ENCODE measurements at places on chromosomes 6 and 20. TPM values are rescaled to one million over a fixed set of nuclear protein-coding genes. Genes with fewer than 3 reads are reported as not detected.

The PLCB4 gene
- total RNA-seq: 1.8 TPM

The FRK gene
- 0.15 TPM for total RNA-seq

The MAP7 gene
- total RNA-seq: 0.34 TPM

The ULBP2 gene
- 6.6 TPM for total RNA-seq

The KIF25 gene
- 0.15 TPM for total RNA-seq

The BCAS4 gene
- total RNA-seq: 23.7 TPM

The SLC22A16 gene
- 0.17 TPM for total RNA-seq

The ERGIC3 gene
- 189 TPM for total RNA-seq

The GNAS-AS1 gene
- total RNA-seq: 1.2 TPM

The MARCKS gene
- total RNA-seq: 134 TPM

The SUMO4 gene
- not detected for total RNA-seq

The CFB gene
- total RNA-seq: 2.0 TPM

The ACSS1 gene
- total RNA-seq: 1.8 TPM

The CD40 gene
- total RNA-seq: 4.4 TPM

The PRL gene
- total RNA-seq: not detected

The ZNF322 gene
- total RNA-seq: 8.9 TPM

The TOMM6 gene
- 367 TPM for total RNA-seq

The CST2 gene
- not detected for total RNA-seq

The TPD52L1 gene
- 4.3 TPM for total RNA-seq

The KPNA5 gene
- total RNA-seq: 3.1 TPM

The RAET1L gene
- total RNA-seq: not detected

The ZNF391 gene
- total RNA-seq: 0.45 TPM

The GJA10 gene
- not detected for total RNA-seq

The BANF2 gene
- not detected for total RNA-seq

The ANKRD6 gene
- 0.84 TPM for total RNA-seq

The TGM3 gene
- not detected for total RNA-seq

The PRDM1 gene
- 1.6 TPM for total RNA-seq

The DCDC2 gene
- not detected for total RNA-seq

The MED23 gene
- total RNA-seq: 13.2 TPM

The BPIFB2 gene
- total RNA-seq: not detected

The EDN1 gene
- total RNA-seq: 0.15 TPM

The HEY2 gene
- total RNA-seq: not detected

The VSTM2L gene
- total RNA-seq: 1.5 TPM

The PXDC1 gene
- 40.9 TPM for total RNA-seq

The FOXS1 gene
- not detected for total RNA-seq

The UNC5CL gene
- total RNA-seq: 0.15 TPM

The HLA-DOA gene
- not detected for total RNA-seq

The DNMT3B gene
- total RNA-seq: 4.0 TPM

All from bronchus fibroblast of lung (primary cell).